CD4-positive, alpha-beta T cell treated with Interleukin-15 for 1 hour (primary cell): ENCODE measurements at places on chromosomes 6 and 20.
A peak's percentile ranks its signal among the peaks of the same experiment; 100 is the strongest.

DNA sequence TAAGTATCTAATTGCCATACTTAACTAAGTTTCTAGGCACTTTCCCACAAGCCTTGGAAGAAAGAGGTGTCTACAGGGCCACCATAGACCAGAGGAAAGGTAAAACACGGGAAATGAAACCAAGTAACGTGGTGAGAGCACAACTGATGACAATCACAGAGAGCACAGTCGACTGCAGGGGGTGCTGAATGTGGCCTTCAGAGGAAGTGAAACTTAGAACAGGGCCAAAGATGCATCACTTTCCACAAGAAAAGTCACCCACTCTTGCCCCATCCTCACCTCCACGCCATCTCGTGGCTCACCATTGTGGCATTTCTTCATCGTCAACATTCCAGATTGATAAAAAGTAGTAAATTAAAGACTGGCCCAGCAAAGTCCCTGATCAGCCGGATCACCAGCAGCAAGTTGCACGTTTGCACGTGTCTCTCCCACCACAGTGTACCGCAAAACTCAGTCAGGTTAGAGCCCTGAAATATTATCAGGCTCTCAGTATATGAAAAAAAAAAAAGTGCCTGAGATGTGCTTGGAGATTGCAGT lies 31.4 kb downstream of the HIVEP2 start:
- peak; percentile 84 for DNase-seq

DNA sequence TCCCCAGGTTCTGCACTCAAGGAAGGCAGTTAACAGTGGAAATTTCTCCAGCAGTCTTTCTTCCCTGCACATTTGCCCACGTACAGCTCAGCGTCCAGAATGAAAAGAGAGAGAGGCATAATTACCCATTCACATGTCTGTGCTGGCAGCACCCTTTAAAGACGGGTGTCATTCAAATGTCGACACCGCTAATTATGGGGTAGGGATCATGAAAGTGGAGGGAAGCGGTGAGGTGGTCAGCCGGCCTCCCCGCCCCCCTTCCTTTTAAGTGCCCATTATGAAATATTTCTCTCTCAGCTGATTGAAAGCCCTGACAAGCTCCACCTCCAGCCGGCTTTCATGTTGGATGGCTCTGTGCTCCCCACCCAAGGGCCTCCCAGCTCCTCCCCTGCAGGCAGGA lies 246.1 kb downstream of the BMP7 start:
- DNase-seq = no peak

DNA sequence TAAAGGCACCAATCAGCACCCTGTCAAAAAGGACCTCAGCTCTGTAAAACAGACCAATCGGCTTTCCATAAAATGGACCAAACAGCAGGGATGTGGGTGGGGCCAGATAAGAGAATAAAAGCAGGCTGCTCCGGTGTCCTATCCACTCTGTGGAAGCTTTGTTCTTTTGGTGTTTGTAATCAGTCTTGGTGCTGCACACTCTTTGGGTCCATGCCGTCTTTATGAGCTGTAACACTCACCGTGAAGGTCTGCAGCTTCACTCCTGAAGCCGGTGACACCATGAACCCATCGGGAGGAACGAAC lies 7.3 kb upstream of the PXDC1 start:
- DNase-seq = no peak

- DNase-seq = no peak
Measured at GRCh38 chr6:162026843-162027242, 700.7 kb downstream of the PRKN start.

DNA sequence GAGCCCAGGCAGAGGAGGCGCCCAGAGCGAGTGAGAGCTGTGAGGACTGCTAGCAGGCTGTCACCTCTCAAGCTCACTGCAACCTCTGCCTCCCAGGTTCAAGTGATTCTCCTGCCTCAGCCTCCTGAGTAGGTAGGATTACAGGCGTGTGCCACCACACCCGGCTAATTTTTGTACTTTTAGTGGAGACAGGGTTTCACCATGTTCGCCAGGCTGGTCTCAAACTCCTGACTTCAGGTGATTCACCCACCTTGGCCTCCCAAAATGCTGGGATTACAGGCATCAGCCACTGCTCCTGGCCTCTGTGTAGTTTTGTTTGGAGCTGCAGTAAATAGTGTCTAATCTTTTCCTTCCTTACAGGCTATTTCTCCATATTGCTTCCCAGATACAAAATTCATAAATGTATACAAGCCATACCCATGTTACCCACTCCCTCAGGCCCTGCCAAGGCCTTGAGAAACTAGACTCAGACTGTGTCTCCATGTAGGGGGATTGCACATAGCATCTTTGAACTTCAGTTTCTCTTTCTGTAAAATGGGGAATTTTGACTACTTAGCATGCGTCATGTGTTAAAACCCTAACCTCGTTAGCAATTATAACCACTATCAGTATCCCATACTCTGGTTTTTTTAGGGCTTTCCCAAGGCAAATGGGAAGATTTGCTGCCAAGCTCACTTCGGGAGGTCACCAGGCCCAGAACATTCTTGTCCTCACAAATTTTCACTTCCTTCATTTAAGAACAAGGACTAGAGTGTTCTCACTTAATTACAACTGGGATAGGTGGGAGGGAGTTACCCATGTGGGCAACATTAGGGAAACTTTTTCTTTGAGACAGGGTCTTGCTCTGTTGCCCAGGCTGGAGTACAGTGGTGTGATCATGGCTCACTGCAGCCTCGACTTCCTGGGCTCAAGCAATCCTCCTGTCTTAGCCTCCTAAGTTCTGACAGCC lies 67.3 kb upstream of the DDR1 start:
- DNase-seq = no peak

DNA sequence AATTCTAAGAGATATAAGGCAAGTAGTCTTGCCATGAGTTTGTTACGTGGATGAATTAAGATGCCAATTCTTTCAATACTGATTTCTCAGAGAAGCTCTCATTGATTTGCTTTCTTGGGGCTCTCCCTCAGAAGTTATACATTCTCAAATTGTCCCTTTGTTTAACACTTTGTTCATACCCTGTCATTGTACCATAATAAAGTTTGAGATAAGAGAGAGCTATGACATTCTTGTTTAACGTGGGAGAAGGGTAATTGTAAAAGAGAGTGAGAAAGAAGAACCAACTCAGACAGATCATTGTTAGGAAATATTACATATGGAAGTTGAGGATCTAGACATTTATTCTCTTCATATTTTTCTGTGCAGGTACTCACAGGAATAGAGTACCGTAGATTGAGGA lies 19.1 kb downstream of the ACSS2 start:
- no peak for DNase-seq

DNA sequence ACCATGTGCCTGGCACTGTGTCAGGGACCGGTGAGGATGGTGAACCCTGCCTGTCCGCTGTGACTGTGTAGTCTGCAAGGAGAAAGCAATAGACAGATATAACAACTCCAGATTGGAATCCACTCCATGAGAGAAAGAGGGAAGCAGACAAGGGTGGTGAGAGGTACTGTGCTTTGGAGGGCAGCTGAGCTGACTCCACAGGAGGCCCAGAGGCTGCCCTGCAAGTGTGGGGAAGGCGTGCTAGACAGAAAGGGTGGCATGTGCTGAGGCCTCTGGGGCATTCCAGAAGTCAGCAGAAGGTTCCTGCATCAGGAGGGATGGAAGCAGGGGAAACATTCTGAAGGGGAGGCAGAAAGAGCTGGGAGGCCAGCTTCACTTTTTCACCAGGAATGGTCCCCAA lies 39.3 kb upstream of the APCDD1L start:
- no peak for DNase-seq

- DNase-seq = no peak
Measured at GRCh38 chr6:47277702-47278101, 32.0 kb downstream of the TNFRSF21 start.

- no peak for DNase-seq
Measured at GRCh38 chr6:126716826-126717509, 377.1 kb downstream of the CENPW start.

GRCh38 chr20:24662752-24663365 lies 193.4 kb downstream of the SYNDIG1 start:
- no peak for DNase-seq

DNA sequence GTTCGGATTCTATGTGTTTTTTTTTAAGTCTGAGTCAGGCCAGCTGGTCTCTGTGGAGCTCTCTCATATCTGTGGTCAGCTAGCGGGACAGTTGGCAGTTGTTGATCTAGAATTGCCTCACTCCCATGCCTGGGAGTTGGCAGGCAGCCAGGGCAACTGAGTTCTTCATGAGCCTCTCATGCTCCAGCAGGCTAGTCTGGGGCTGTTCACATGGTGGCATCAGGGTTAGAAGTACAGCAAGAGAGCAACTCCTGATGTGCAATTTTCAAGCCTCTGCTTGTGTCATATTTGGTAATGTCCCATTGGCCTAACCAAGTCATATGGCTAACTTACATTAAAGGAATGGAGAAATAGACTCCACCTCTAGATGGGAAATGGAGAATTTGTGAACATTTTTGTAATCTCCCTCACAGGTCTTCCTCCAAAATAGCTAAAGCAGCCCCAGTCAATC lies 6.7 kb upstream of the IFT52 start:
- no peak for DNase-seq
